ENCODE measurements at places on chromosomes 16 and 17.
A peak's percentile ranks its signal among the peaks of the same experiment; 100 is the strongest.

DNA sequence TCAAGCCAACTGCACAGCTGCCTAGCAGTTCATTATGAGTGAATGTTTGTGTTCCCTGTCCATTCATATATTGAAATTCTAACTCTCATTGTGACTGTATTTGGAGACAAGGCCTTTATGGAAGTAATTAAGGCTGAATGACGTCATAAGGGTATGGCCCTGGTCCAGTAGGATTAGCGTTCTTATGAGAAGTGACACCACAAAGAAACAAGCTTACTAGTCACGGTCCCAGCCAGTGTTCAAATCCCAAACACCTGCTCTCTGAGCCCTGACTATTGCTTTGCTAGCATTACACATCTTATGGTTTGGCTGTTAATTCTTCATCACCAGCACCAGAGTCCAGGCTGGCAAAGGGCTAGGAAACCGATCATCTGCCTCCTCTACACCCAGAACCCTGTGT lies 2.2 kb downstream of the ZNF668 start:
- no peak for DNase-seq

GRCh38 chr16:13999895-14000425 lies 71.2 kb upstream of the MRTFB start:
- no peak for DNase-seq

DNA sequence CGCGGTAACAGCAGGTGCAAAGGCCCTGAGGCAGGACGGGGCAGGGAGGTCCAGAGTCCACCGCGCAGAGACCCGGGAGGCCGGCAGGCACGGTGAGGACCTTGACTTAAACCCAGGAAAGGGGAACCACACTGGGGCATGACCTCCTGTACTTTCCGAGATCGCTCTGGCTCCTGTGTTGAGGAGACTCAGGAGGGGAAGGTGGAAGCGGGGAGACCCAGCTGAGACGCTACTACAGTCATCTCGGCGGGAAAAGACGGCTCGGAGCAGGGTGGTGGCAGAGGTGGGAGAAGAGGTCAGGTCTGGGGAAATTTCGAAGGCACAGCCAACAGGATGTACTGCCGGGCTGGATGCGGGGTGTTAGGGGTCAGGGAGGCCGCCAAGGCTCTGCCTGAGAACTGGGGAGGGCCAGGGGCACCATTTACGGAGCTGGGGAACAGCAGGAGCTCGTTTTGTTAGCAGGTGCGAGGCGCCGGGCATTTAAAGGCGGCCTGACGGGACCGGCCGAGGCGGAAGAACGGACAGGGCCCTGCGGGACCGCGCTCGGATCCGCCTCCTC lies 22.3 kb downstream of the NPTX1 start:
- no peak for DNase-seq

- DNase-seq = peak; percentile 68
Measured at GRCh38 chr17:67605256-67605912, 112.4 kb upstream of the NOL11 start.

- DNase-seq = no peak
Measured at GRCh38 chr17:40480501-40481003, 20.9 kb downstream of the TNS4 start.

DNA sequence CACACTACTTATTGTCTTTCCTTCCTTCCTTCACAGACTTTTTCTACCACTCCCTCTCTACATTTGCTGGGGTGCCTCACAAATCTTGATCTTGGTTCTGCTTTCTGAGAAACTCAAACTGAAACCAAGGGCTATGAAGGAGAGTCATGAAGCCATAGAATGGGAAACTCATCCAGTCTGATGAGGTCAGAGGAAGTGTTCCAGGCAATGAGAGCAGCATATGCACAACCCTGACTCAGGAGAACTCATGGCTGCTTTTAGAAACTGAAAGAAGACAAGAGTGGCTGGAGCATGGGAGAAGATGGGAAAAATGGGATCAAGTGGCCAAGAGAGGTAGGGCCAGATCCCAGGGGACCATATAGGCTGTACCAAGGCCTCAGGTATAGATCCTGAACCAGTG lies 130.0 kb upstream of the TOX3 start:
- DNase-seq = no peak

GRCh38 chr17:71792966-71793365 lies 327.9 kb upstream of the SOX9 start:
- no peak for DNase-seq

GRCh38 chr16:80986557-80986956 lies 20.1 kb downstream of the CMC2 start:
- DNase-seq = no peak

DNA sequence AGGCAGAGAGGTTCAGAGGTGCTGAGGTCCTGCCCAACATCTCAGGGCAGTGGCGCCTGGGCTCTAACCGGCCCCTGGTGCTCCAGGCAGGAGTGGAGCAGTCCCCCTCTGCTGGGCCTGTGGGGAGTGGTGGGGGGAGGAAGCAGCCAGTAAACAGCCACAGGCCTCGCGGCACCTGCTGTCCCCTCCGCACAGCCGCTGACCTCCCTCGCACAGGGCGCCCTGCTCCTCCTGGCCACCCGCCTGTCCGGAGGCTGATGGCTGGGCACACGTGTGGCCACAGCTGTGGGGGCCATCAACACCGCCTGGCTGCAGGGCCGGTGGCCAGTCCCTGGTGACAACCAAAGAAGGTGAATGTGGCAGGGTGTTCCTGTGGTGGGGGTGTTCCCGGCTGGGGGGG lies 36.8 kb upstream of the PABPN1L start:
- no peak for DNase-seq

DNA sequence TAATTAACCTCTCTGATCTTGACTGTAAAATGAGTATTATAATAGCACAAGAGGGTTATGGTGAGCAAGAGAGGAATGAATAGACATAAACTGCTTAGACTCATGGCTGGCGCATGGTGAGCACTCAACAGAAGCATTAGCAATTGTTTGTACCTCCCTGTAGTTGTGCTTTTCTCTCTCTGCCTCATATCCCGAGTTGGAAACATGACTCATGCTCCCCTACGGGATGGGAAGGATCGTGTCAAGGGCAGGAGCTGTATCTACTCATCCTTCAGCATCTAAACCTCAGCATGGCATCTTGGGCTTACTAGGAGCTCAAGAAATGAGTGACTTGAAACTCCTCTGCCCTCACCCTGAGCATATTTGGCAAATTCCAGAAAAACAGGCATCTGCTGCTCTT lies 299.6 kb downstream of the MAP2K4 start:
- no peak for DNase-seq

DNA sequence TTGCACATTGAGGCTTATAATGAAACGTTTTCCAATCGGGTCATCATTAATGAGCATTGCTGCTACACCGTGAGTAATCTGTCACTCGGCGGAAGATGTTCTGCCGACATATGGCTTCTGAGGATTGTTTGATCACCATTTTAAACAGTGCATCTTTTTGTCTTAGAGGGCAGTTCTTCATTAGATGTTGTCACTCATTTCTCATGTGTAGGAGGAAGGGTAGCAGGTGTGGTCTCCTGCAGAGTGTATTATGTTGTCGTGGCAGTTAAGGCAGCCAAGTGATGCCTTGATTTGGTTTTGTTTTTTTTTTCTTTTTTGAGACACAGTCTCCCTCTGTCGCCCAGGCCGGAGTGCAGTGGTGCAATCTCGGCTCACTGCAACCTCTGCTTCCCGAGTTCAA lies 50.5 kb downstream of the SEC14L1 start:
- DNase-seq = no peak

DNA sequence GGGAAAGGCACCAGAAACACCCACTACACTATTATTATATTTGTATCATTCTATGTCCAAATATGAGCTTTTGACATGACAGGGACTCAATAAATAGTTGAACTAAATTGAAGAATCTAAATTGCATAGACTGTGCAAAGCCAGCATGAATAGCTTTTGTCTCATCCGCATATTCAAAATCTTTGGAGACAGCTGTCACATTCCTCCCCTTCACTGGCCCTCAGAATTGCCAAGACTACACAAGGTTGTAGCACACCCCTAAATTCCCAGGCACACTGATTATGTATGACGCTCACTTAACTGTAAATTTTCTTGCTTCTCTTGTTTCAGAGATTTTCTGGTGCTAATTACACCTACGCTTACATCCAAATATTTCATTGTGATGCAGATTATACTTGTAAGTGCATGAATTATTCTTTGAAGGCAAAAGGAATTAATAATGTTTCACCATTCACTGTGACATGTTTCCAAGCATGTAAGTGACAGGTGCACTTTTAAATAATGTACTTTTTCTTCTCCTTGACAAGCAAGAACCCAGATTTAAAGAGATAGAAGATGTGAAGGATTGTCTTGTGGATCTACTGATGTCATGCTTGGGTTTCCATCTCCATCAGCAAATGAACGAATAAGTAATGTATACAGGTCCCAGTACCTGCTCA lies 47.5 kb downstream of the CA10 start:
- no peak for DNase-seq

- peak; percentile 72 for DNase-seq
Measured at GRCh38 chr16:88610909-88611812, 27.2 kb upstream of the IL17C start.

- DNase-seq = no peak
Measured at GRCh38 chr17:58667934-58668597, 23.8 kb downstream of the TEX14 start.

- DNase-seq = no peak
Measured at GRCh38 chr16:27880287-27880686, 183.2 kb downstream of the GSG1L start.

- no peak for DNase-seq
Measured at GRCh38 chr16:80932708-80933095, 74.0 kb downstream of the CMC2 start.

- DNase-seq = no peak
Measured at GRCh38 chr17:57266902-57267311, 10.6 kb downstream of the MSI2 start.

DNA sequence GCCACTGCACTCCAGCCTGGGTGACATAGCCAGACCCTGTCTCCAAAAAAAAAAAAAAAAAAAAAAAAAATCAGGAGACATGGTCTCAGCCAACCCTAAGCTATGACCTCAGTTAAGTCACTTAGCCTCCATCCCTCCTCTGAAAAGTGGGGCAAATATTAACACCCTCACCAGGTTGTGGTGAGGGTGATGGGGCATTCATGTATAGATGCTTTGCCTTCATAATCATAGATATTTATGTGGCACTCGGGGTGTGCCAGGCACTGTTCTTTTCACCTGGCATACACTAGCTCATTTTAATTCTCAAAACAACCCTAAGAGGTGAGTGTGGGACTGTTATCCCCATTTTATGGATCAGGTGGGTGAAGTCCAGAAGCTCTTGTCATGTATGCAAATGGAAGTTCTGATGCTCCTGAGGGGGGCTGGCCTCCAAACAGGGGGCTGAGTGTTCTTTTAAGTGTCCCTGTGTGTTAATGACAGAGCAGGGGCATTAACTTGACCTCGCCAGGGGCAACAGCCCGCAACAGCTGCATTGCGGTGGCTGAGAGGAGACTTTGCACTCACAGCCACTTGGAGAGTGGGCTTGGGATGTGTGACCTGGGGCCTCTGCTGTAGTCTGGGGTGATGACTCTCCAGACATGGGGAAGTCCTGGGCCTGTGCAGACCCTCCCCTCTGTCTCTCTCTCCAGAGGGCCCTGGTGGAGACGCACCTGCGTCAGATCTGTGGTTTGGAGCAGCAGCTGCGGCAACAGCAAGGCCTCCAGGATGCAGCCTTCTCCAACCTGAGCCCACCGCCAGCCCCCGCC lies 4.1 kb downstream of the TBKBP1 start:
- no peak for DNase-seq

DNA sequence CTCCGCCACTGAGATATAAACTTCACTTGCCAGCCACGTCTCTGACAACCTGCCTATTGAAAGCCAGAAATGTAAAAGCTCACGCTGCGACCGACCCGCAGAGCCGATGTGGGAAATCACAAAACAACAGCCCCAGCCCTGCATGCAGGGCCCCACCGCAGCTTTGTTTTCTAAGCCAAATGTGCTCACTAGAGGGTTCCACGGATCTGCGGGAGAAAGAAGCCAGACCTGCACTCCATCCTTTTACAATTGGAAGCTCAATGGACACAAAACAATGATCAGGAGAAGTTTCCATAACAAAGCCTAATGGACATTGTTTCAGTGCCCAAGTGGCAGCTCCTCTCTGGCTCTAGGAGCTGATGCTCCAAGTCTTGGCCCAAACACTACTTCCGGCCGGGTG lies 33.1 kb downstream of the WIPI1 start:
- no peak for DNase-seq

- no peak for DNase-seq
Measured at GRCh38 chr16:67397036-67397801, 3.9 kb upstream of the TPPP3 start.

DNA sequence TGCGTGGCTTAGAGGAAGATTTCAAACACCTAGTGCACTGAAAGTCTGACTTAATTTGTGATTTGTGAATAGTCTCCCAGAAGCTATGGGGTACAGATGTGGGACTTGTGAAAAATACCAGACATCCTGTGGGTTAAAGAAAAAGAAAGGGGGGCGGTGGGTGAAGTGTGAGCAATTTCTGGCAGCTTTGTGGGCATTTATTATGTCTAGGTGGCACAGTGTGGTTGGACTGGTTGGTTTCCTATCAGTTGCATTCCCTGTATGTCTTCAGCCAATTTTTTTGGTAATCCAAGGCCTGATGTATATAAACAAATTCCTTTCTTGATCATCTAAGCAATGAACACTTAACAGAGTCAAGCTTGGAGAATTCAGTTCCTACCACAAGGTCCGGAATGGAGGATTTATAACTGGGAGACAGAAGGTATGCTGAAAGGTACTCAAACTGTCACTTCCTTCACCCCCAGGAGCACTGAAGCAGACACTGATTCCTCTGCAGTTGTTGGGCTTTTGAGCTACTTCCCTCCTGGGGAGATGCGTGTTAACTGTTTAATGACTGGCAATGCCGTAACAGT lies 211.6 kb downstream of the WWOX start:
- DNase-seq = no peak

DNA sequence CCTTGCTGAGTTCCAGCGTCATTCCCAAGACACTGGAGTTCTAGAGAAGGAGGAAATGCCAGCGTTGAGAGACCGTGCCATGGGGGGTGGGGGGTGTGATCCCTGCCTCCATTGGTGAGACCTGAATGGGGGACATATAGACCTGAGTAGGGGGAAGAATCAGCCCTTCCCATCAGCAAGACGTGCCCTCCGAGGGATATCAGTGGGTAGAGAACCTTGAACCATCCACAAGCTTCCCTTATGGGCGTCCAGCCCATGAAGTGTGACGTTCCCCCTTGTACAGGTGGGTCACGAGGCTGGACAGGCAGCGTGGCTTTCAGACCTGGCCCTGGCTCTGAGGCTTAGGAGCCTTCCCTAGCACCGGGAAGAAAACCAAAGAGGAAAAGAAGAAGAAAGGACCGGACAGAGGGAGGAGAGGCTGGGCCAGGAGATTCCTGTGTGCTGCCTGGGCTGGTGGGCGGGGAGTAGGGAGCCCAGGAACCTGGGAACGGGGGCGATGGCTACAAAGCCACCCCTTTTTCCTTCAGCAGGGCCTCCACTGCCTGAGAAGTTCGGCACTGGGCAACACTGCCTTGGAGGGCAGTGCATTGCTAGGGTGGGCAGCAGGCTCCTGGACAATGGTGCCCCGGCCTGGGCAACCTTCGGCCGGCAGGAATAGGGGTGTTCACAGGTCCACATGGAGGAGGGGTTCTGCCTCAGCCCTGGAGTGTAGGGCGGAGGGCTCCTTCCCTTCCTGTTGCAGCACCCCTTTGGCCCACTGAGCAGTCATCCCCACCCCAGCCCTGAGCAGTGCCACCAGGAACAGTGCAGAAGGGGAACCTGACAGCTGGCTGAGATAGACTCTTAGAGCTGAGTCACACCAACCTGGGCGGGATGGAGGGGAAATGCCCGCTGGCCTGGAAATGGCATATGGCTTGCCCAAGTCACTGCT lies 7.2 kb downstream of the RAB11FIP4 start:
- DNase-seq = no peak

- DNase-seq = no peak
Measured at GRCh38 chr16:50688867-50689266, 4.5 kb upstream of the NOD2 start.

- no peak for DNase-seq
Measured at GRCh38 chr17:62189377-62189776, 124.3 kb upstream of the MED13 start.
